Anterior cingulate cortex (tissue), 58 donors: ENCODE measurements at places on chromosomes 13 and 19.
A peak's percentile ranks its signal among the peaks of the same experiment; 100 is the strongest.

DNA sequence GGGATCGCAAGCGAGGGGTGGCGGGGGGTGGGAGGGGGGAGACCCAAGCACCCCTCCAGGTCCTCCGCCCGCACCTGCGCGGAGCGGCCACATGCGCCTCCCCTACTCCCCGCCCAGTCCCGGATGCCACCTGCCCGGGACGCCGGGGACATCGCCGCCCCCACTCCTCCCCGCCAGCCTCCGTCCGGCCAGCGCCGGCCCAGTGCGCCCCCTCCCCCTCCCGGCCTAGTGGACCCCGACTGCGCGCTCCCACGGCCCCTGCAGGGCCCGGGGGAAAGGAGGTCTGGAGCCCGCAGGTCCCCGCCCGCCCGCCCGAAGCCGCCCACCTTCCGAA, 263 bp downstream of the RHPN2 start:
- no peak for DNase-seq

- DNase-seq: peak; percentile 5
Observed at GRCh38 chr13:42969565-42970172, 22.4 kb downstream of the EPSTI1 start.

DNA sequence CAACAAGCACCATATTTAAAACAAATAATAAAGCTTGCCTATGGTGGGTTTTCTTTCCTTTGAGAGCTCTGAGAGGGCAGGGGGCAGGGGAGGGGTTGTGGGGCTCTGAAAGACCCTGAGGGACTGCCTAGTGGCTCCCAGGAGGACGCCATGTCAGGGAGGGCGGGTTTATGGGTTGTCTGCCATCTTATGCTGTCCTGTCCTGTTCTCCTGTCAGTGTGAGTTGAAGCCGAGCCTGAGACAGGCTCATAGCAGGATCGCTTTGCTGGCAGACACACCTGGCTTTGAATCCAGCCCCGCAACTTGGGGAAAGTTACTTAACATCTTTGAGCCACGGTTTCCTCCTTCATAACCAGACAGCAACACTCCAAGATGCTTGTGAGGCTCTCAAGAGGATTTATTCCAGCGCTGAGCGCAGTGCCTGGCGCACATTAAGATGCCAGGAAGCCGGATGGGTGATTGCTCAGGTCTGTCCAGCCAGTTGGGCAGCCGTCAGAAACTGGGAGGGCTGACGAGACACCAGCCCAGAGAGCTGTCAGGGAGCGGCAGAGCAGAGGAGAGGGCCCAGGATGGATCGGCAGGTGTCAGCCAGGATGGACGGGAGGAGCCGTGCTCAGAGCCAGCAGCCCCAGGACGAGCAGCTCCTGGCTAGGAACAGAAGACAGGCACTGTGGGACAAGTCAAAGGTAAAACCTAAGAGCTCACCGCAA, 36.8 kb upstream of the C1QTNF9 start:
- no peak for DNase-seq

DNA sequence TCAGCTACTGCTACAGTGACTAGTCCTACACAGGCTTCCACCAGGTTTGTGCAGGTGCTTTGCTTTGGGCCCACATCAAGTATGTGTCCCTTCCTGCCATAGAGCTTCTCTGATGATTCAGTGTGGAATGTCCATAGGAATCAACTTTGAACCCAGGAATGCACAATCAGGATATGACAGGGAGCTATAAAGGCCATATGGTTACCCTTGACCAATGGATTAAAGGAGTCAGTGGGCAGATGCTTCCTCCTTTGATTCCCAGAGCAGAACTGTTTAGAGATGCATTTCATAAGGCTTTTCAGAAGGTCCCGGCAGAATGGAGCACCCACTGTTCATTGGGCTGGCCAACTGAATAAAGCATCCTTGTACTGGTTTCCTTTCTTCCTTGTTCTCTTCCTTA, 145.2 kb upstream of the WASF3 start:
- DNase-seq: no peak

DNA sequence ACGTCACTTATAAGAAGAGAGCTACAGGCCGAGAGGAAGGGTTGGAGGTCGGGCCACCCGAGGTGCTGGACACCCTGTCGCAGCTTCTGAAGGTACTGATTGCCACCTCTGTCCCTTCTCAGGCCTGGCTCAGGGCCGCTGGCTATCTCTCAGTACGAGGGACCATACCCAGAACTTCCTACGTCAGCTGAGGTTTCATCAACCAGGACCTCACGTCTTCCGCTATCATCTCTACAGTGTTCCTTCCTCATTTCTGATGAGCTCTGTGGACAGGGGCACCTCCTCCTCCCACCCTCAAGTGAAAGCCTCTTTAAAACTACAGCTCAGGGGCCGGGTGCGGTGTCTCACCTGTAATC, 58.2 kb upstream of the USE1 start:
- DNase-seq: no peak

DNA sequence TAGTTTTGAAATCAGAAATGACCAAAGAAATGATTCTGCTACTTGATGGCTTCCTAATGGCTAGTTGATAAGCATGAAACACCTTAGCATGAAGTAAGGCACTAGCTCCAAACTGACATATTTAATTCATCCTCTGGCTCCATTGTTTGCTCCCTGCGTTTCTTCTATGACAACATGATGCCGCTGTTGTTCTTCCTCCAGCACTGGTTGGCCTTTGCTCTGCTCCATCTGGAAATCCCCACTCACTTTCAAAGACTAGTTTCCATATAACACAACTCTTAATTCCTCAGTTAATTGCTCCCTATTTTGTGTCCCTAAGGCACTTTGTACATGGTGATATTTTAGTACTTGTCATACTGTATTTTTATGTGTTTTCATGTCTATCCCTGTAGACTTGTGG, 151.6 kb downstream of the GPC6 start:
- no peak for DNase-seq
